ENCODE measurements at places on chromosomes 5 and 9.

GRCh38 chr9:2271426-2271825 lies 256.3 kb downstream of the SMARCA2 start:
- DNase-seq = no peak

- DNase-seq = no peak
Measured at GRCh38 chr5:53191548-53192165, 82.1 kb upstream of the MOCS2 start.

DNA sequence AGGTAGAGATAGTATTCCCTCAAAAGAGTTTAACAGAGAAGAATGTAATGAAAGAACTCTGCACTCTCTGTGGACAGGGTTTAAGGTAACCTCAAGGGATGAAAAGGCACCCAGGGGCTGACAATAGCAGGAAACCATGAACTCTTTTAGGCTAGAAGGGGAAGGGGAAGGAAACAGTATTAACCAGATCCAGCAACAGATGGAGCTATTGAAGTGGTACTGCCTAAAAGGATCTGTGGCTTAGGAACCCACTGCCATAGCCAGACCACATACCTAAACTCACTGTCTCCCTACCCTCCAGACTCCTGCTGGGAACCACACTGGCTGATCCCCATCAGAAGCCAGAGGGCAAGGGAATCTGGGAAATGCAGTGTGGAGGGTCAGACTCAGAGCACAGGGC lies 35.5 kb downstream of the PLGRKT start:
- no peak for DNase-seq

DNA sequence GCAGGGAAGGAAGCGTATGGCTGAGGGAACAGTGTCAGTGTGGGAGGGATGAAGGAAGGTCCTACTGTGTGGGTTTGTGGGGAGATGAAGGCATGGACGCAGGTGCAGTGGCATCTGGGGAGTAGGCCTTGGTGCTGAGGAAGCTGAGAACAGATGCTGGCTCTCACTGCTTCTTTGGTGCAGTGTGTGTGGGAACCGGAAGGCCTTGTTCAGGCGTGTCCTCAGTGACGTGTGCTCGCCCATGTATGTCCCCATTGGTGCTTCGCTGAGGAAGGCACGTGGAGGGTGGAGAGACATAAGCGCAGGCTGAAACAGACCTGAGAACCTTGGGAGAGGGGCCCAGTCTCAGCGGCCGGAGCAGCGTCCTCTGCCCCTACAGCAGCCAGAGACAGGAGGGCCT lies 18.7 kb downstream of the ADAMTS13 start:
- DNase-seq = no peak

DNA sequence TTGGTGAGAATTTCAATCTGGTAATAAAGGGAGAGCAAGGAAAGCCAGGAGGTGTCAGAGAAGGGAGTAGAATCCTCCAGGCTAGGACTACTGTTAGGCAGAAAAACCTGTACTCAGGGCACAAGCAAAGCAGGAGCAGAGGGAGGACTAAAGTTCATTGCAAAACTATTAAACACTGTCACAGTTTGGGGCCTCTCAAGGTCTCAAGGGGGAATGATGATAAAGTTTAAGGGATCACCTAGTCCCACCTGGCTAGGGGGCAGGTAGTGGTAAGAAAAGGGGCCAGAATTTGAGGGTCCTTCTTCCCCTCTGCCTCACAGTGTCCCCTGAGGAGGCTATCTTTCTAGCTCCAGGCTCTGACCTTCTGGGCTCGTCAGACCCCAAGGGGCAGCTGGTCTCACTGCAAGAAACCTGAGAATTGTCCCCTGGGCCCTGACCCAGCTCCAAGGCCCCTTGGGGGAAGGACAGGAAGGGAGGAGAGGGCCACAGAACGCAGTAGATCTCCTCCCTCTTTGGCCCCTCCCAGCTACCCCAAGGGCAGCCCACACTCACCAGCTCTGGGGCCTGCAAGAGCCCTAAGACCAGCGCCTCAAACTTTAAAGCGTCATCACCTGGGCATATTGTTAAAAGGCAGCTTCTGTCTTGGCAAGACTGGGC lies 974 bp downstream of the CCDC69 start:
- no peak for DNase-seq

- DNase-seq = no peak
Measured at GRCh38 chr5:165108809-165109208, 1603.4 kb downstream of the MAT2B start.

DNA sequence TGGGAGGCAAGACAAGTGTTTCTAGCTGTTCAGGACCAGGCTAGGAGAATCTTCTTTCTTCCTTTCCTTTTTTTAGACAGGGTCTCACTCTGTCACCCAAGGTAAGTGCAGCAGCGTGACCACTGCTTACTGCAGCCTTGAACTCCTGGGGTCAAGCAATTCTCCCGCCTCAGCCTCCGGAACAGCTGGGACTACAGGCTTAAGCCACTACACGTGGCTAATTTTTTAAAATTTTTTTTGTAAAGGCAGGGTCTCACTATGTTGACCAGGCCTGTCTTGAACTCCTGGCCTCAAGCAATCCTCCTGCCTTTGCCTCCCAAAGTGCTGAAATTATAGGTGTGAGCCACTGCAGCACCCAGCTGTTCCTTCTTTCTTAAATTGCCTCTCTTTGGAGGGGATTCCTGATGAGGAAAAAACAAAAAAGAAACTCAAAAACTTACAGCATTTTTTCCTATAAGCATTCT lies 53.1 kb downstream of the LHFPL2 start:
- no peak for DNase-seq

DNA sequence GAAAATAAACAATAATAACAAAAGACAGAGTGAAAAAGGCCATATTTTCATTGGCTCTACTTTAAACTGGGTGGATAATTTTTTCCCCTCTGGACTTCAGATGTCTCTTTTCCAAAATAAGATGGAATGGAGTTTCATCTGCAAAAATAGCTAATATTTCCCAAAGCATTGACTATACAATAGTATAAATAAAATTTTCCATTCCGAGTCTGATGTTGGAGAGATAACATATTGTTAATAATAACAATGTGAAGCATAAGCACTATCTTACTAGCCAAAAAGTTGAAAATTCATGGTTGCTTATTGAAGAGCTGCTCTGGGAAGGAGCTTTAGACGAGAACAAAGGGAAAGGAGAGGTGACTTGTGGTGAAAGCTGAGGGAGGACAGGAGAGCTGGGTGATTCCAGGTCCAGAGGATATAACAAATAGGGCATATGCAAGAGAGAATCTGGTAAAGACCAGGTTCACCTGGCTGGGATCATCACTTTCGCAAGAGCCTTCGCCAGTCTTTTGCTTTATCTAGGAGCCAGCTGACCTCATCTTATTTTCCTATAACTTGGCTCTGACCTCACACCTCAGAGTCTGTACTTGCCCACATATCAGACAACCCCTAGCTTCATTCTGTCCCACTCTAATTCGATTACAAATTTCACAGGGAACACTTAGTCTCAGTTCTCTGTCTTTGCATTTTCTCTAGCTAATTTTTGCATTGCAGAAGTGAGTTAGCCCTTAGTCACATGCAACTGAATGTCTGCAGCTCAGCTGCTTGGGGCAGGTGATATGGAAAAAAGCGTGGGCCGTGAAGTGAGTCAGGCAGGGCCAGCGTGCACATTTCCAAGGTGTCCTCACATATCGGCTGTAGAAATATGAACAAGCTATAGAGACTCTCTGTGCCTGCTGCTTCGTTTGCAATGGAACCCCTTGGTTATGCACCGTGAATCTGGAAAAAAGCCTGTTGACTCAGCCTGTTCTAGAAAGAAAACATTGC lies 7.6 kb upstream of the ZNF474 start:
- no peak for DNase-seq

GRCh38 chr5:58077416-58077815 lies 382.5 kb downstream of the PLK2 start:
- DNase-seq = no peak

DNA sequence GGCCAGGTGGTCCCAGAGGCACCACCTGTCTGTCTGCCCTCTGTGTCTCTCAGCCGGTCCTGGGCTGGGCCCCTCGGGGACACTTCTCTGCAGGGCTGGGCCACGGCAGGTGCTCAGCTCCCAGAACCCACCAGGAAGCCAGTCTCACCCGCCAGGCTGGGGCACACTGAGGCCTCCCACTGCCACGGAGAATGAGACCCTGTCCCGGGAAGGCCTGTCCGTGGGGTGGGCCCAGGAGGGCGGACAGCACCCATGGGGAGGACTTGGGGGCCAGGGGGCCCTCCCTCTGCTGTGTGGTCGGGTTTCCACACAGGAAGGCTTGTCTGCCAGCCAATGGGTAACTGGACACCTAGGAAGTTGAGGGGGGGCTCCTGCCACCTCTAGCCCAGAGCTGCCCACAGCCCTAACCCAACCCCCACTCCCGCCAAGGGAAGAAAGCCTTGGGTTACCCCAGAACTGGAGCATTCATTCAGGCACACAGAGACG lies 4.1 kb upstream of the TUBB4B start:
- no peak for DNase-seq

DNA sequence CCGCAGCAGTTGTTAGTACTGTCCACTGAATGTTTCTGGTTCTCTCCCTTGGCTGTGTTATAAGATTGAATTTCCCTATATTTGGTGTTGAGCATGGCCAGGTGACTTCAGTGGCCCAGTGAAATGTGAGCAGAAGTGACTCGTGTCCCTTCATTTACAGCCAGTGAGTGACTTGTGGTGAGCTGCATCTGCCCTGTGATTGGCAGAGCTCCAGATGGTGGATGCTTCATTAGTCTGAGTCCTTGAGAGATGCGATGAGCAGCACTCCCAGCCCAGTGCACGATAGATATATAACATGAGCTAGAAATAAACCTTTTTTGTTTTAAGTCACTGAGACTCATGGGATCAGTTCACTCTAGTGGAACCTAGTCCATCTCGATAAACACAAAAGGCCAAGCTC lies 19.3 kb downstream of the PCSK5 start:
- no peak for DNase-seq

Data from AG04450 (cell line).